Subcutaneous preadipocyte (primary cell): ENCODE measurements at places on chromosomes 13 and 19. TPM values are rescaled to one million over a fixed set of nuclear protein-coding genes. Genes with fewer than 3 reads are reported as not detected.

The SHC2 gene
- total RNA-seq = 0.39 and 0.73 TPM in 2 replicates

The WDR88 gene
- not detected in 2 replicates for total RNA-seq

The SPHK2 gene
- 9.2 and 11.5 TPM in 2 replicates for total RNA-seq

The CERS1 gene
- 1.5 and 1.6 TPM in 2 replicates for total RNA-seq

The CLEC17A gene
- total RNA-seq = under 0.01 TPM in 1 of 2 replicates, not detected in the other

The TMEM59L gene
- total RNA-seq = under 0.01 TPM in 2 replicates

The KLK14 gene
- total RNA-seq = not detected in 2 replicates

The SSC5D gene
- 9.2 and 14.7 TPM in 2 replicates for total RNA-seq

The MEDAG gene
- total RNA-seq = 22.1 and 55.1 TPM in 2 replicates

The SBK2 gene
- total RNA-seq = not detected in 2 replicates

The TTYH1 gene
- total RNA-seq = not detected in 2 replicates

The MBD3L2 gene
- not detected in 2 replicates for total RNA-seq

The ZNF724 gene
- total RNA-seq = 6.6 and 11.1 TPM in 2 replicates

The KIR2DL3 gene
- total RNA-seq = not detected in 2 replicates

The CGB2 gene
- not detected in 2 replicates for total RNA-seq

The MTIF3 gene
- total RNA-seq = 49.5 and 62.5 TPM in 2 replicates

The ZNF792 gene
- total RNA-seq = 3.1 and 3.7 TPM in 2 replicates

The KIR2DL4 gene
- total RNA-seq = not detected in 2 replicates

The SPACA4 gene
- total RNA-seq = not detected in 2 replicates

The FUT1 gene
- 0.20 TPM in 1 of 2 replicates, not detected in the other for total RNA-seq

The GGN gene
- total RNA-seq = 0.37 and 0.78 TPM in 2 replicates

The SELENOV gene
- not detected in 2 replicates for total RNA-seq

The CGB3 gene
- total RNA-seq = not detected in 2 replicates

The ZNF562 gene
- total RNA-seq = 22.0 and 25.8 TPM in 2 replicates

The AMER2 gene
- total RNA-seq = not detected in 2 replicates

The C3 gene
- 3.1 and 19.1 TPM in 2 replicates for total RNA-seq

The TLE6 gene
- total RNA-seq = 0.73 TPM in 1 of 2 replicates, not detected in the other

The FFAR2 gene
- not detected in 2 replicates for total RNA-seq

The CCDC8 gene
- 15.4 and 20.9 TPM in 2 replicates for total RNA-seq

The ZNF578 gene
- total RNA-seq = 1.6 and 2.2 TPM in 2 replicates

The RFX1 gene
- 2.9 and 11.9 TPM in 2 replicates for total RNA-seq

The PNMA8A gene
- total RNA-seq = 5.1 and 8.1 TPM in 2 replicates

The ZNF571 gene
- total RNA-seq = 1.1 and 1.4 TPM in 2 replicates

The P2RY11 gene
- 2.9 and 3.5 TPM in 2 replicates for total RNA-seq

The IGFL2 gene
- not detected in 2 replicates for total RNA-seq

The C19orf73 gene
- total RNA-seq = 0.37 and 0.78 TPM in 2 replicates

The ECSIT gene
- 36.6 and 37.5 TPM in 2 replicates for total RNA-seq

The LTBP4 gene
- total RNA-seq = 20.7 and 36.0 TPM in 2 replicates

The DIRAS1 gene
- 0.78 and 3.7 TPM in 2 replicates for total RNA-seq

The PCDH9 gene
- total RNA-seq = 3.7 and 6.5 TPM in 2 replicates

The FAM216B gene
- not detected in 2 replicates for total RNA-seq

The C2CD4C gene
- under 0.01 and 0.20 TPM in 2 replicates for total RNA-seq

The RNF113B gene
- total RNA-seq = not detected in 2 replicates

The CFAP97D2 gene
- not detected in 2 replicates for total RNA-seq

The AP2S1 gene
- 121 and 144 TPM in 2 replicates for total RNA-seq

The OR7D2 gene
- not detected in 2 replicates for total RNA-seq

The ACP7 gene
- total RNA-seq = under 0.01 and 0.98 TPM in 2 replicates

The ZNF850 gene
- total RNA-seq = 2.0 and 2.6 TPM in 2 replicates

The SYCN gene
- total RNA-seq = not detected in 2 replicates
